ENCODE measurements at places on chromosomes 2 and 18.

- DNase-seq = no peak
Measured at GRCh38 chr2:75309596-75310463, 110.5 kb upstream of the TACR1 start.

DNA sequence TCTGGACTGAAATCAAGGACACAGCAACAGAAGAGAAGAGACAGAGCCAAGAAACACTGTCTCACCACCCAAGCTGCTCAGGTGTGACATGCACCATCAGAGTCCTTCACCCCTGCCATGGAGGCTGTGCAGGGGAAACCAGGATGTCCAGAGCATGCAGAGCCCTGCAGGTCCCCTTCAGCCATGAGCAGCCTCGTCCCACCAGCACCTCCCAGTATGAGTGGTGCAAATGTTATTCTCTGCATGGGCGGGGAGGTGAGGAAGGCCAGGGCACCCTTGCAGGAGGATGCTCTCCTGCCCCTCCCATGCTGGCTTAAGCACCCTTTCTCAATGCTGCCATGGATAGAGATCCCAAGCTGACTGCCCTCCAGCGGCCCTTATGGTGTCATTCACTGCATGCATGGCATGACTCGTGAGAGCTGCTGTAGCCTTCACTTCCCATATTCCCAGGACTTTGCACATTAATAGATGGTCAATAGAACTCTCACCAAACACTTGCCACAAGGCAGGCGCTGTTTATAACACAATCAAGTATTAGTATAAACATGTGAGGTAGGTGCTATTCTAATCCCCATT is 171.0 kb downstream of the ANAPC1 start:
- DNase-seq = no peak

DNA sequence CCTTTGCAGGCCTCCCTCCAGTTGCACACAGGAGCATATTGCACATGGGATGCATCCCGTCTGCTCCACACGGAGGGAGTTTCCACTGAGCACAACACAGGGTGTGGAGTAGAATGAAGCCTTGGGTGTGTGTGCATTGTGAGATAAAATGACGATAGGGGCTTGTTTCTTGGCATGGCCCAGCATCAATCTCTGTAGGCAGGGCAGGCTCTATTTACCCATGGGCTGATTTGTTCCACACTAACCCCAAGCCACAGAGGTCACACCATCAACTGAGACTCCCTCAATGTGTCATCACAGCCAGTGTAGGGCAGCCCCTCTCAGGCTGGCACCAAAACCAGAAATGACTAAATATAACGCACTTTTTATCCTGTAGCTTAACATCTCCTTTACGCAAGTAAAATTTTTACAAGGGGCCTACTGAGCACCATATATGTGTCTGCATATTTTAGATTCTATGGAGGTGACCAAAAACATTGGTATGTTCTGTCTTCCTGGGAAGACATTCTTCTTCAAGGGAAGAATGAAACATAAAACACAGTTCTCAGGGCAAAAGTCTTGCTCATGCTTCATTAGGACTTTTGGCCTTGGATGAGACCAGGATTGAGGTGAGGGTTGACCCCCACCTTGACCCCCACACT is 2.7 kb upstream of the GKN1 start:
- no peak for DNase-seq

- DNase-seq = no peak
Measured at GRCh38 chr18:984004-984403, 79.3 kb downstream of the ADCYAP1 start.

GRCh38 chr18:32920796-32921787 is 148.3 kb upstream of the KLHL14 start:
- no peak for DNase-seq

DNA sequence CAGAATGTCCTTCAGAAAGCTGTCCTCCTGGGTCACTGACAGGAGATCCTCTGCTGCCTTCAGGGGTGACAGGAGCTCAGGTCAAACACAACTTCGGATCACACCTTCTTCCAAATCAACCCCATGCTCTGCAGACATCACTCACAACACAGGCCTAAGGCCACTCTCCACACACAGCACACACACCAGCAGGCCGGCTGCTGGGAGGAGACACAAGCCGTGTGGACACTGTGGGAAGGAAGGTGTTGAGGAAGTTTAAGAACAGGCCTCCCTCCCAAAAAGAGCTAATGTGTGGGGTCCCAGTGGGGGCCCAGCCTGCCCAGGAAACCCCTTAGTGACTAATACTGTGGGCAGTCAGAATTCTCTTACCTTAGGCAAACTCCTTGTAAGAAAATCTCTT is 290.3 kb upstream of the ID2 start:
- no peak for DNase-seq

GRCh38 chr2:202671317-202672035 is 36.7 kb downstream of the FAM117B start:
- DNase-seq = no peak

- no peak for DNase-seq
Measured at GRCh38 chr18:39624961-39625360, 2059.4 kb upstream of the CELF4 start.

GRCh38 chr2:211181626-211182025 is 625.2 kb downstream of the CPS1 start:
- no peak for DNase-seq

GRCh38 chr18:463827-464541 is 36.5 kb downstream of the COLEC12 start:
- DNase-seq = no peak

GRCh38 chr18:57749604-57749970 is 53.5 kb downstream of the ATP8B1 start:
- no peak for DNase-seq

GRCh38 chr2:175599966-175600831 is 401.9 kb downstream of the LNPK start:
- DNase-seq = no peak

- DNase-seq = no peak
Measured at GRCh38 chr2:5229574-5229973, 462.6 kb upstream of the SOX11 start.

- no peak for DNase-seq
Measured at GRCh38 chr2:18544171-18544570, 16.3 kb downstream of the RDH14 start.

DNA sequence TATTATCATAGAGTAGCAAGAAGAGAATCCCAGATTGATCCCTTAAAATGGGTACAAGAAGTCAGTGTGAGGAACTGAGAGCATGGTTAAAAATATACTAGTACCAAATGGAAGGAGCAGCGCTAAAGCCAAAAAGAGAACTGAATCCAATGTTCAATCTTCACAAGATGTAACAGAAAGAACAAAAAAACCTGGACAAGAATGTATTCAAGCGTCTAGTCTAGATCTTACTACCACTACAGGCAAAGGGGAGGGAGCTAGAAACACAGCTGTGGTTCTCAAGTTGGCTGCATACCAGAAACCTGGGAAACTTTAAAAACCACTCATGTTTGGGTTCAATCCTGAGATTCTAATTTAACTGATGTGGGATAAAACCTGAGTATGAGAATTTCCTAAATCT is 57.5 kb downstream of the PIAS2 start:
- DNase-seq = no peak

GRCh38 chr2:227450926-227451654 is 20.9 kb upstream of the AGFG1 start:
- DNase-seq = no peak

DNA sequence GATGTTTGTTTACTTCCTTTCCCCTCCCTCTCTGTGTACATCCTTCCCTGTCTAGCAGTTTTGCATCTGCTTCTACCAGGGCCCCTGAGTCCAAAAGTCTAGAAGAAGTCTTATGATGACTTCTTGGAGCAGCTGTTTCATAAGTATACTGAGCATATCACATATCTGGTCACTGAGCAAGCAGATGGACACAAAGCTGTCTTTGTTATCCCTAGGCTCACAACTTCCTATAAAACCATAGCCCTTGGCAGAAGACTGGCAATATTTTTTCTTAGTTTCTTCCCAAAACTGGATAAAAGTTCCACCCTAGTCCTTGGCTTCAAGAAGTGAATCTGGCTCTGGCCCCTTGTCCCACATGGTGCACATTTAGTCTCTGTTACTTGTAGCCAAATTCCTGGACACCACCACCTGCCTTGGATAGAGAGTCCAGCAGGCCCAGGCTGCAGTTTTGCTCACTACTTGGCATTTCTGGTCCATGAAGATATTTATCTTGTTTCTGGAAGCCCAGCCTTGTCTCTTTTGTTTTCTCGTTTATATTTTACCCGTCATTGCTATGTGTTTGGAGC is 22.5 kb downstream of the THOC1 start:
- no peak for DNase-seq

GRCh38 chr2:226213717-226214116 is 585.9 kb downstream of the IRS1 start:
- no peak for DNase-seq

DNA sequence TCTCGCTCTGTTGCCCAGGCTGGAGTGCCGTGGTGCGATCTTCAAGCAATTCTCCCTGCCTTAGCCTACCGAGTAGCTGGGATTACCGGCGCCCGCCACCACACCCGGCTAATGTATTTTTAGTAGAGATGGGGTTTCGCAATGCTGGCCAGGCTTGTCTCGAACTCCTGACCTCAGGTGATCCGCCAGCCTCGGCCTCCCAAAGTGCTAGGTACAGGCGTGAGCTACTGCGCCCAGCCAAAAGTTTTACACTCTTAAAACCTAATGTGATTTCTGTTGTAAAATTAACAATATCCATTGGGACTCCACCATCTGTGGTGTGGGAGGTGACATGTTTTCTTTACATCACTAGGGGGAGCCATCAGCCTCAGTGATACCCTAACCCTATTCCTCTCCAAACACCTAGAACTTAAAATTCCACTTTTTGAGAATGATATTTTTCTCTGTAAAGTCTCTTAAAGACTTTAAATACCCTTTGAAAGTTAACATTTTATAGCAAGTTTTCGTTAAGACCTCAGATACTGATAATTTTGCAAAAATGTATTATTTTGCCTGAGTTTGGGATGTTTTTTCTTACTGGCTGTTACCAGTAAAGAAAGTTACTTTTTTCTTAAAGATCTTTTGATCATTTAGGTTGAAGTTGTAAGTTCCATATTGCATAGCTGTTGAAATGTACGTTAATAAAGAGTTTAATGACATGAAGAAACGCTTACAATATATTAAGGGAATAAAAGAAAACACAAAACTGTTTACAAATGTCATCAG is 11.6 kb upstream of the EIF2AK2 start:
- peak; percentile 43 for DNase-seq

- no peak for DNase-seq
Measured at GRCh38 chr2:140489193-140489592, 1641.6 kb downstream of the LRP1B start.

GRCh38 chr2:157176602-157177001 is 80.9 kb upstream of the GALNT5 start:
- no peak for DNase-seq

DNA sequence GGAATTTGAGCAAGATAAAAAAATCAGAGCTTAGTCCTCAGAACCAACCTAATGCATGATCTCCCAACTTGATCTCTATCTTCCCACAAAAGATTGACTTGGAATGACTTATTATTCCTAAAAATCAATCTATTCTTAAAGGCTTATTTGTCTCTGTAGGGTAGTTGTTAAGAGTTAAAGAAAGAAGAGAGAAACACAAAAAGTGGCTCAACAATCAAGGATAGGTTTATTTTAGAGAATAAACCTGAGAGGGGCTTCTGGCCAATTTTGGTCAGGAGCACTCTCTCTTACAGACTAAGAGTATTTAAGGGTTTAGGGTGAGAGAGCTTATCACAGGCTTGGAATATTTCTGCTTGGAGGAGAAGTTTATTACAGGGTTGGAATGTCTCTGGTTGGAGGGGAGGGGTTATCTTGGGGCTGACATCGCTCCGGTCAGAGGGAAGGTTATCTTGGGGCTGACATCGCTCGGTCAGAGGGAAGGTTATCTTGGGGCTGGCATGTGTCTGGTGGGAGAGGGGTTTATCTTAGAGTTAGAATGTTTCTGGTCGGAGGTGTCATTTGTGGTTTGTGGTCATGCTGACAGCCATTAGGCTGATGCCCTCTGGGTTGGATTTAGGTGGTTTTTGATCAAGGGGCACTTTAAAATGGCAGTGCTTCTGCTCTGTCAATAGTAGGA is 2.4 kb upstream of the MFF start:
- no peak for DNase-seq

DNA sequence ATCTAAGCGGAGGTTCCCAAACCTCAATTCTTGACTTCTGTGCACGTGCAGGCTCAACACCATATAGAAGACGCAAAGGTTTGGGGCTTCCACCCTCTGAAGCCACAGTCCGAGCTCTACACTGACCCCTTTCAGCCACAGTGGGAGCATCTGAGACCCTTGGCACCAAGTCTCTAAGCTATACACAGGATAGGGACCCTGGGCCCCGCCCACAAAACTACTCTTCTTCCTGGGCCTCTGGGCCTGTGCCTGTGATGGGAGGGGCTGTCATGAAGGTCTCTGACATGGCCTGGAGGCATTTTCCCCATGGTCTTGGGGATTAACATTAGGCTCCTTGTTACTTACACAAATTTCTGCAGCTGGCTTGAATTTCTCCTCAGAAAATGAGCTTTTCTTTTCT is 1374.1 kb upstream of the NXPH2 start:
- no peak for DNase-seq

DNA sequence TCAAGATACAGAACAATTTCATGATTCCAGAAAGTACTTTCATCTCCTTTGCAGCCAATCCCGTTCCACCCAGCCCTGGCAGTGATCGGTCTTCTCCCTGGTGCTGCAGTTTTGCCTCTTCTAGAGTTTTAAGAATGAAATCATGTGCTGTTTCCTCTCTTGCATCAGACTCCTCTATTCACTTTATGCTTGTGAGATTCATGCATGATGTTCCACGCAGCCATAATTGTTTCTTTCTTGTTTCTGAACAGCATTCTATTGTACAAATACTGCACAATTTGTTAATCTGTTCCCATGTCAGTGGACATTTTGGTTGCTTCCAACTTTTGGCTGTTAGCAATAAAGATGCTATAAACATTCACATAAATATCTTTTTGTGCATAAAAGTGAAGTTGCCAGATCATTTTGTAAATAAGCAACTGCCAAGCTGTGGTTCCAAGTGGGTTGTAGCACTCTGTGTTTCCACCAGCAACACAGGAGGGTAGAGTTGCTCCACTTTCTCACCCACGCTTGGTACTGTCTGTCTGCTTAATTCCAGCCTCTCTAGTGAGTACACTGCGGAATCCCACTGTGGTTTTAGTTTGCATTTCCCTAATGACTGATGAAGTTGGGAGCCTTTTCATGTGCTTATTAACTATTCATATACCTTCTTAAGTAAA is 104.5 kb downstream of the TWIST2 start:
- no peak for DNase-seq

DNA sequence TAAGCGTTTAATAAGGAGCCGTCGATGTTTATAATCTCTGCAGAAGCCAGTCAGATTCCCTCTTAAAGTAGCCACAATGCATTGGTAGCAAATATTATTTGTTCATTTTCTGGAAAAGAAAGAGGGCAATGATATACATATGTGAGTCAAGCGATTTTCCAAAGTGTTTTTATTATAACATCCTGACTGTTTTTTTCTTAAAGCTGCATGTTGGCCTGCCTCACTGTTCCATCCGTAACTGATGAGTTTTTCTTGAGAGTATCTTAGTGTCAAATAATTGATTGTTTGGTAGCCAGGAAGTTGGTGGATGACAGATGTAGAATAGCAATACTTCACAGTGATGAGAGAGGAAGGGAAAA is 3.7 kb downstream of the TSHZ1 start:
- no peak for DNase-seq

- no peak for DNase-seq
Measured at GRCh38 chr18:79366177-79367094, 29.3 kb upstream of the NFATC1 start.

- no peak for DNase-seq
Measured at GRCh38 chr2:233996000-233996399, 54.5 kb upstream of the SPP2 start.

Measured in activated CD4-positive, alpha-beta T cell treated with anti-CD3 and anti-CD28 coated beads, Interleukin-2, amount 10 ng/mL, durations not matched to agents 7 days and 5 days (primary cell).